Fibroblast of mammary gland (primary cell): ENCODE measurements at places on chromosomes 2 and 18.
A peak's percentile ranks its signal among the peaks of the same experiment; 100 is the strongest.

DNA sequence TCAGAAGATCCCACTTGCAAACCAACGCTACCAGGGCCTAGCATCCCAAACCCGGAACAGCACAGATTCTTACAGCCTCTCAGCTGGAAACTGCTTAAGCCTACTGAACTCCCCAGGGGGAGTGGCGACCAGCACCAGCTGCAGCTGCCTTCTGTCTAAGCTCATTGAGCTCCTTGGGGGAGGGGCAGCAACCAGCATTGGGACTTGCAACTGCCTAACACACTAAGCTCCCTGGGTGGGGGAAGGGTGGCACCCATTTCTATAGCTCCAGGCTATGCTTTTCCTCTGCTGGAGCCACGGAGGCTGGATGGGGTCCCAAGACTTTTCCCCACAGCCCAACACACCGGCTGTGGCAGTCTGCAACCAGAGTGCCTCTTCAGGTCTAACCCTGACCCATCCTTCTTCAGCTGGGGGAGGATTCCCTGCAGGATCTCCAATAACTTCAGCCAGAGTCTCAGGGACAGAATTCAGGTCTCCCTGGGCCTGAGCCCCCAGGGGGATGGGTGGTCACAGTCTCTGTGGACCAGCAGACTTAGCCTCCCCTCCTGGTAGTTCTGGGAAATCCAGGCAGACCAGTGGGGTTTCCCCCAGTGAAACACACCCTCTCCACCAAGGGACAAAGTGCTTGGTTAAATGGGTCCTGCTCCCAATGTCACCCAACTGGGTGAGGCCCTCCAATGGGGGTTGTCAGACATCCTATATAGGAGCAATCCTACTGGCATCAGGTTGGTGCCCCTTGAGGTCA lies 45.9 kb upstream of the ITGA4 start:
- DNase-seq, result no peak

GRCh38 chr2:233125455-233126065 lies 65.4 kb downstream of the INPP5D start:
- no peak for DNase-seq

DNA sequence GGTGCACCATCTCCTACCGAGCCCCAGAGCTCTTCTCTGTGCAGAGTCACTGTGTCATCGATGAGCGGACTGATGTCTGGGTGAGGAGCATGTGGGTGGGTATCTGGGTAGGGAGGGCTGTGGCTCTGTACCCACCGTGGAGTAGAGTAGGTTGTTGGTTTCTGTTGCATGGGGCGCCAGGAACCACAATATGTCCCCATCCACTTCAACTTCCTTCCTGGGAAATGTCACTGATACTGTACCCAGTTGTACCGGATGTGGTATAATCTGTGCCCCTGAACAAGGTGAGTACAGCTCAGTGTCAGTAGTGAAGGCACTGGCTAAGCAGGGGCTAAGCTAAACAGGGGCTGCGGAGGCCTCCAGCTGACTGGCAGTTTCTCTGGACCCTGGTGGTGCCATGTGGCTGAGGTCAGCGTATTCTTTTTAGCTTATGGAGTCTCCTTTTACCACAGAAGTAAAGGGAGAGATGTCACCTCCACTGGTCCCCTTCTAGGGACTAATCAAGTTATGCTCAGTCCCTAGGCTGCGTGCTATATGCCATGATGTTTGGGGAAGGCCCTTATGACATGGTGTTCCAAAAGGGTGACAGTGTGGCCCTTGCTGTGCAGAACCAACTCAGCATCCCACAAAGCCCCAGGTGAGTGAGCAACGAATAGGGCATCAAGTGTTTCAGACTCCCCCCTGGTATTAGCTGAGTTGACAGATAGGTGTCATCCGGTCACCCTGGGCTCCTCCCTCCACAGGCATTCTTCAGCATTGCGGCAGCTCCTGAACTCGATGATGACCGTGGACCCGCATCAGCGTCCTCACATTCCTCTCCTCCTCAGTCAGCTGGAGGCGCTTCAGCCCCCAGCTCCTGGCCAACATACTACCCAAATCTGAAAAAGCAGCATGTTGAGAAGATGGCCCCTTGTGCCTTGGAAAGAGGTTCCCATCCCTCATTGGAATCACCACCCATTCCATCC lies 2.7 kb downstream of the STK16 start:
- DNase-seq, result no peak

- peak; percentile 25 for DNase-seq
These were observed 27.1 kb downstream of the CREG2 start for GRCh38 chr2:101360232-101360631.

DNA sequence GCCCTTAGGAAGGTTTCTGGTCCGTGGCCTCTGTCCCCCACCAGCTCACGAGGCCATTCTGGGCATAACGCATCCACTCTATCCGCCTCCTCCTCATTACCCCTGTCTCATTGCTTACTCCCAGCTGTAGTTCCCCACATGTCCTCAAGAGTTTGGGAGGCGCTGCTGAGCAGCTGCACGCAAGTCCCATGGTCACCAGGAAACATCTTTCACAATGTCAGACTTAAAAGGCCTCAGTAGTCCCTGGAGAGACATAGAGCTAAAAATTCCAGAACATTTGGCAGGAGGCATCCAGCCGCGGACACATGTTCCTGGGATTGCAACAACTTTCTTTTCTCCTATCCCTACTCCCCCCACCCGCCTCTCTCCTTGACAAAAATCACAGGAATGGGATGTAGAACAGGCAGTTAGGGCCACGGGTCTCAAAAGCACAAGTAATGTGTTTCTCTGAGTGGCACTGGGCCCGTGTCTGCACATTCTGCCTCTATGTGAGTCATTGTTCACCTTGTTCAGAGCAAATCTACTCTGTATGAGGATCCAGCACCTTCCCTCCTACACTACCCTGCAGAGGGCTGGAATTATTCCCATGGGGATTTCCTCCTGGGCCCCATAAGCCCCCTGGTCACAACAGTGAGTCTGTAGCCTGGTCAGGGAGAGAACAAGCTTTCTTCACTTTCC lies 8.1 kb downstream of the LBH start:
- DNase-seq, result peak; percentile 95
